Cortex of kidney (tissue), 1 donor: ENCODE measurements at places on chromosomes 11 and 22.

- DNase-seq = no peak
These were observed 14.9 kb upstream of the PVALB start for GRCh38 chr22:36831717-36832116.

GRCh38 chr22:38487946-38488345 is 18.2 kb downstream of the DDX17 start:
- DNase-seq = no peak

DNA sequence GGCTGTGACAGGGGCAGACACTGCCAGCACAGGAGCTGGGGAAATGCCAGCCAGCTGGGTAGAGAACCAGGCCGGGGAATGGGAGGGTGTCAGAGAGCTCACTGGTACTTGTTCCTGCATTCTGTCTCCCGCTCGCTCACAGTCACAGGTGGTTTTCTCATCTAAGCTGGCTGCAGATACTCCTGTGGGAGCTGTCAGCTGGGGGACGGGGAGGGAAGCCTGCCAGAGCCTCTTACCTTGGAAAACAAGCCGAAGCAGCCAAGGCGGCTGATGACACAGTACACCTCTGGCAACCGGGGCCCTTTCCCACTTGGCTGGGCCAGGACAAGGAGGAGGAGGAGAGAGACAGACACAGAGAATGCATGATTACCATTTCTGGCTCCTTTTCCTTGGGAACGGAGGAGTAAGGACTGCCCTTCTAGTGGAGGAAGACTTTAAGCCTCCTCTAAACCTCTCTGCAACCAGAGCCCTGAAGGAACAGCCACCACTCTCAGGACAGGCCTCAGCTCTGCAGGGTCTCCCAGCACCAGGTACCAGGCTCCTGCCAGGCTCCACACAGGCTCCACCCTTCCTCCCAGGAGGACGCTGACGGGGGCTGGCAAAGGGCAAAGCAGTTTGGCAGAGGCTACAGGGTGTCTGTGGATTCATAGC is 25.1 kb downstream of the RPL27A start:
- DNase-seq = no peak

GRCh38 chr11:72249961-72250360 is 6.0 kb upstream of the PHOX2A start:
- DNase-seq = no peak

- no peak for DNase-seq
These were observed 11.7 kb upstream of the MPEG1 start for GRCh38 chr11:59224351-59224928.

GRCh38 chr22:49845666-49846459 is 7.8 kb upstream of the ZBED4 start:
- no peak for DNase-seq

- no peak for DNase-seq
These were observed 150.5 kb downstream of the FEZ1 start for GRCh38 chr11:125345421-125346178.
